Activated naive CD4-positive, alpha-beta T cell (primary cell): ENCODE measurements at places on chromosomes 2 and 18.

GRCh38 chr2:157321466-157321865 lies 4.2 kb downstream of the ERMN start:
- DNase-seq = no peak

DNA sequence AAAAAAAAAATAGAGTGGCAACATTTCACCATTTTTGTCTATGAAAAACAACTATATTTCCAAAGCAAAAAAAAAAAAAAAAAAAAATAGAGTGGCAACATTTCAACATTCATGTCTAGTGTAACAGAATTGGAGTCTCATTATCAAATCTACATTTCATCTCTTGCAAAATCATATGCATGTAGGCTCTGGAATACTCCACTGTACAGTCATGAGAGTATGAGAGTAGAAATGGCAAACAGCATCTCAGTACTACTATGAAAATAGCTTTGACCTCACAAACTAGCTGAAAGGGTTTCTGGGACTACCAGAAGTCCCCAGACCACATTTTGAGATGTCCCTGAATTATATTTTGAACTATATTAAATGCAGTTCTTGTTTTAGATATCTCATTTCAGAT lies 82.8 kb downstream of the SMAD2 start:
- DNase-seq = no peak

- no peak for DNase-seq
Measured at GRCh38 chr2:54773838-54774237, 50.4 kb downstream of the EML6 start.

DNA sequence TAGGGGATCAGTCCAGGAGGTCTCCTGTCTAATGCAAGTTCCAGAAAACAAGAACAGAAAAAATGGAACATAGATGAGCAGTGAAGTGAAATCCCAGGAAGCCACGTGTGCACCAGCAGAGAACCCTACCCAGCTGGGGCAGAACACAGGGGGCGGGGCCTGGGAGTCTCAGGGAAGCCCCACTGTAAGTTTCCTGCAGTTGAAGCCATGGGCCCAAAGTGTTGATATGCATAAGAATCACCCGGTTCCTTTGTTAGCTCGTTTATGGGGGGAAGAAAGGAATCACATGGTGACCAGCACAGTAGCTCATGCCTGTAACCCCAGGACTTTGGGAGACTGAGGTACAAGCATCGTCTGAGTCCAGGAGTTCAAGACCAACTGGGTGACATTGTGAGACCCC lies 131.3 kb downstream of the INO80D start:
- no peak for DNase-seq

DNA sequence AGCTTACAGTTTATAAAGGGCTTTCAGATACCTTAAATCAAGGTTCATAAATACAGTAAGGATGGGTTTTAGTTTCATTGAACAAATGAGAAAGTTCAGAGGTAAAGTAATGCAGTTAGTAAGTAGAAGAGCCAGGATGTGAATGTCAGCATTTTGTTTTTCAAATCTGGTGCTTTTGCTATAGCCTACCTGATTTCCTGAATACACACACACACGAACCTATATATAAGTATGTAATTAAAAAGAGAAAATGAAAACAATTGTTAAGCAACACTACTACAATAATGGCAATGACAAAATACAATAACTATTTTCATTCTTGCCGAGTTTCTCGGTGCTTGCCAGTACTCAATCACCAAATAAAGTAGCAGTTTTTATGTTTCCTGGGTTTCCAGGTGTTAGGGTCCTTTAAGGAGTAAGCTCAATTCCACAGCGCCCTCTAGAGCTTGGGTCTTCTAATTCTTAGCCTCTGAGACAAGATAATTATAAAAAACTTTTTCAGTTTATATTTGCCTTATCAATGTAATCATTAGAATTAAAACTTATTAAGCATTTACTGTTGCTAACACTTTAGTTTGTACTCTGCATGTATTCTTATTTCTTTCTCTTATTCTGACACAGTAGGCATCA lies 512.9 kb upstream of the ACVR2A start:
- DNase-seq = no peak

- no peak for DNase-seq
Measured at GRCh38 chr2:149562324-149562723, 25.3 kb downstream of the MMADHC start.

GRCh38 chr18:62862466-62862865 lies 147.1 kb downstream of the PHLPP1 start:
- no peak for DNase-seq

- no peak for DNase-seq
Measured at GRCh38 chr2:215432759-215433594, 2.9 kb downstream of the FN1 start.

DNA sequence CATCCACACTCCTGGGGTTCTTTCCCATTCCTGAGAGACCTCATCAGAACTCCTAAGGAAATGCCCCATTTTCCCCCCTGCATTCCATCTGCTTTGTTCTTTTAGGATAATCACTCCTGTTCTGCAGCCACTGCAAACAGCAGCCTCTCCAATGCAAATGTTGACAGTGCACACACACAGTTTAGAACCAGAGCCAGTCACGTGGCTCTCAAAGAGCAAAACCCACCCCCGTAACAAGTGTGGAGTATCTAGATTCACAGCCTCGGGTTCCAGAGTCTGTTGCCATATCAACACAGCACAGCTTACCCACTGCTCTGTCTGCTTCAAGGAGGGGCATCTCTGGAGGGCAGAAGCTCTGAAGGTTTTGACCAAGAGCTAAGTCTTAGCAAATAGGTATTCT lies 180.0 kb downstream of the NAPG start:
- DNase-seq = no peak

DNA sequence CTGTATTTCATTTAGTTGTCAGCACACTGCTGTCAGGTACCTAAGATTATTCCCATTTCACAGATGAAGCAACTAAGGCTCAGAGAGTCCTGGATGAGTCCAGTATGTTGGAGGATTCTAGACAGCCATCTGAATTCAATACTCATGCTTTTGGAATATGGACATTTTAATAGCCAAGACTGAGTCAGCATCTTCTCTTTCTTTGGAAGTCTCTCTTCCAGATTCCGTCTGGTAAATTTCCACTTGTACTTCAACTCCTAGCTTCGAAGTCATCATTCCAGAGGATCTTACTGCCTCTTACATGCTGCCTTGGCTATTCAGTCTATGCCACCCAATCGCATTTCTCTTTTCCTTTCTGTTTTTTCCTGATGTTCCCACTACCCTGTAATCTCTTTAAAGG lies 40.6 kb downstream of the INSIG2 start:
- DNase-seq = no peak

DNA sequence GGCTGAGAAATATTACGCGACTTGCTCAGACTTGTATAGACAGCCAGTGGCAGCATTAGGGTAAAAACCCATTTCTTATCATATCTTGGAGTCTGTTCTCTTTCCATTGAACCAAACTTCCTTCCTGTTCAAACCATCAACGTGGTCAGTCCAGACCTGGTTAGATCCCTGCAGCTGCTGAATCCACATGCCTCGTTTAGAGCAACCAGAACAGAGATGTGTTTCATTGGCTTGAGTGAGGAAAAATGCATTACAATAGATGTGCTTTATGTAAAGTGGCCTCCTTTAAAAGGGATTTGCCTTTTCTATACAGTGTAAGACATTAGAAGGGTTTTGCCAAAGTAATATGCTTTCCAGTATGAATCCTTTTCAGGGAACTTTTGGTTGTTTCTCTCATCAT lies 232.4 kb downstream of the MEIS1 start:
- DNase-seq = no peak
